Epithelial cell of proximal tubule (primary cell): ENCODE measurements at places on chromosomes 4 and X. TPM values are rescaled to one million over a fixed set of nuclear protein-coding genes. Genes with fewer than 3 reads are reported as not detected.

The STAP1 gene
- not detected in 2 replicates for total RNA-seq

The ZNF630 gene
- total RNA-seq: 1.5 and 3.1 TPM in 2 replicates

The ADGRG4 gene
- total RNA-seq: not detected in 2 replicates

The KDR gene
- 0.29 and 1.4 TPM in 2 replicates for total RNA-seq

The TEX13D gene
- not detected in 2 replicates for total RNA-seq

The TENM3 gene
- 2.4 and 6.1 TPM in 2 replicates for total RNA-seq
